CD4-positive, alpha-beta T cell treated with Interleukin-15 for 1 hour (primary cell): ENCODE measurements at places on chromosomes 12 and 14.

DNA sequence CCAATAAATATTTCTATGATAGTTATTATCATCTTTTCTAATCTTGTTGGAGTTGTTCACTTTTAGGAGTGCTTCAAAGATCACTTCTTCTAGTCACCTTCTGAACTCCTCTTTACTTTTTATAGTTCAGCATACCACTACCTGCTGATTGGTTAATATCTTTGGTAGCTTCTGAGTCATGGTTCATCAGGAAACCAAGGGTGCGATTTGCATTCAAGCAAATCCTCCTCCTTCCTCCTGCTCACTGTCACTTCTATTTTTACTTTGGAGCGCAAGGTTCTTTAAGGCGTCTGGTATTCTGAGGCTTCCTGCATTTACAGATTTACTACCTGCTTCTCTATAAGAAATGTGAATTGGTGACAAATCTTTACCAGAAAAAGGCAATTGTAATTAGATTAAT, 24.0 kb downstream of the SYT1 start:
- DNase-seq = no peak

DNA sequence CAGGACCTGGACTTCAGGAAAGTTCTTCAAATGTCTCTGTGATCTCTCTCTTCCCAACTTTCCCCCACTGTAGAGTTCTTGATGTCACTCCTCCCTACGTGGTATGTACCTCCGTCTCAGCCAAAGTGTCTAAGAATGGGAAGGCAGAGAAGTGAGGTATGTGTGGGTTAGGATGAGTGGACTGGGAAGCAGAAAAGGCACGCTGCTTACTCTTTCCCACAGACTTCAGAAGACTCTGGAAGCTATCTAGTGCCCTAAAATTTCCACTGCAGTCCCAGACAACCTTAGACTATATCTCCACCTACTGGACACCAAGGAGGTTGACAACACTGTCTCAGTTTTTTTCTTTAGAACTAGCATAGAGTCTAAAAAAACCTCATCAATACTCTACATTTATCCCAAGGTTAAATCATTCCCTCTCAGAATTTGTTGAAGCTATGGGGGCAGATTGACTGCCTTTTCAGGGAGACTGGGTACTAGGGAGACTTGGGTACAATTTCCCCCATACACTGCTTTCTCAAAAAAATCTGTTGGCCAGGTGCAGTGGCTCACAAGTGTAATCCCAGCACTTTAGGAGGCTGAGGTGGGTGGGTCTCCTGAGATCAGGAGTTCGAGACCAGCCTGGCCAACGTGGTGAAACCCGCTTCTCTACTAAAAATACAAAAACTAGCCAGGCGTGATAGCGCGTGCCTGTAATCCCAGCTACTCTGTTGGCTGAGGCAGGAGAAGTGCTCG, 20.6 kb upstream of the ITGA5 start:
- no peak for DNase-seq

- no peak for DNase-seq
Observed at GRCh38 chr12:123113026-123113425, 37.9 kb downstream of the PITPNM2 start.

GRCh38 chr12:91920276-91920675, 225.4 kb downstream of the BTG1 start:
- no peak for DNase-seq

DNA sequence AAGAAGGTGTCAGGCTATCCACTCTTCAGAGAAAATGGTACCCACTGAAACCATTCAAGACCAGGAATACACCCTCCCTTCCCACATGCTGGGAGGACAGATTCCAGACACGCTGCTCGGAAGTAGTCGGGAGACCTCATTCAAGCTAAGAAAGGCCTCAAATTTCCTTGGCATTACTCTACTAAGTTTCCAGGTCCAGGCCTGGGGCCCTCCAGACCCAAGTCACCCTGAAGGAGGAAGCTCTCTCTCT, 27.1 kb upstream of the RPLP0 start:
- no peak for DNase-seq

DNA sequence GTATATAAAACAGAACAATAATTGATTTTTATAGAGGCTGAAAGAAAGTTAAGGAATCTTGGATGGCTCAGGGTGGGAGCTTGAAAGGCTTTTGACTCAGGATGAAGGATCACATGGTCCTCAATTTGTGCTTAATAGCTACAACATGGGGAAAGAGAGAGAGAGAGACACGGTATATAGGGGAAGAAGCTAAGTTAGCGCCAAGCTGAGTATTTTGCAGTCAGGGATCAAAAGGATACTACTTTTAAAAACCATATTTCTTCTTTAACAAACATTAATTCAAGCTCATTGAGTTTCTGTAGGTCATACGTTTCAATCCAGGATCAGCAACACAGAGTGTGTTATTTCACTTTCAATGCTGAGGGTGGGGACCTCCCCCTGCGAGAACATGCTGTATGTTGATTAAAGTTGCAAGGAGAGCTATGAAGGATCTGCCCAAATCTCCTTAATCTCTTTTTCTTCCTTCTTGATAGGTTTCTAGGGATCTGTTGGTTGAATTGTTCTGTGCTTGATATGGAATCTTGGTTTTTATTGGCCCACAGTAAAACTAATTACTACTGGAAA, 133.1 kb upstream of the NUDT4 start:
- no peak for DNase-seq

DNA sequence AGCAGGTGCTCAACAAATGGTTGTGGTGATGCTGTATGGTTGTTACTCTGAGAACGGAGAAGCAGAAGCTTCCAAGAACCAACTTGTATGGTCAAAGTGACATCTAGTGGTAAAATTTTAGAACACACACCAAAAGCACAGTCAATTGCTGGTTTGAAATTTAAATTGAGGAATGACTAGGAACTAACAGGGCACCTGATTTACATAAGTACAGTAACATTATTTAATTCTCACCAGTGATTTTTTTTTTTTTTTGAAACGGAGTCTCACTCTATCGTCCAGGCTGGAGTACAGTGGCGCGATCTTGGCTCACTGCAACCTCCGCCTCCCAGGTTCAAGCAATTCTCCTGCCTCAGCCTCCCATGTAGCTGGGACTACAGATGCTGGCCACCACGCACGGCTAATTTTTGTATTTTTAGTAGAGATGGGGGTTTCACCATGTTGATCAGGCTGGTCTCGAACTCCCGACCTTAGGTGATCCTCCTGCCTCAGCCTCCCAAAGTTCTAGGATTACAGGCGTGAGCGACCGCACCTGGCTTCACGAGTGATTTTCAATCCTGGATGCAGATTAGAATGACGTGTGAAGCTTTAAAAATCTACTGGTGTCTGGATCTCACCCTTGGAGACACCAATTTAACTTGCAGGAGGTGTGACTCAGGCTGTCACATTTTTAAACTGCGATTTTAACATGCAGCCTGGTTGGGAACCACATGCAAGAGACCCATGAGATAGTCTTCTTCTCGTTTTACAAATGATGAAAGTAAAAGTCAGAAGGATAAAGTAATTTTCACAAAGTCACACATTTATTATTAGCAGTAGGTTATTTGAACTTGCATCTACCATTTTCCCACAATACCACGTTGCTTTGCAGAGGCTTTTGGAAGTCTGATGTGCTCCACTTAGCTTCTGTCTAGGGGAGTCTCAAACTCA, 14.1 kb upstream of the NUMB start:
- no peak for DNase-seq

DNA sequence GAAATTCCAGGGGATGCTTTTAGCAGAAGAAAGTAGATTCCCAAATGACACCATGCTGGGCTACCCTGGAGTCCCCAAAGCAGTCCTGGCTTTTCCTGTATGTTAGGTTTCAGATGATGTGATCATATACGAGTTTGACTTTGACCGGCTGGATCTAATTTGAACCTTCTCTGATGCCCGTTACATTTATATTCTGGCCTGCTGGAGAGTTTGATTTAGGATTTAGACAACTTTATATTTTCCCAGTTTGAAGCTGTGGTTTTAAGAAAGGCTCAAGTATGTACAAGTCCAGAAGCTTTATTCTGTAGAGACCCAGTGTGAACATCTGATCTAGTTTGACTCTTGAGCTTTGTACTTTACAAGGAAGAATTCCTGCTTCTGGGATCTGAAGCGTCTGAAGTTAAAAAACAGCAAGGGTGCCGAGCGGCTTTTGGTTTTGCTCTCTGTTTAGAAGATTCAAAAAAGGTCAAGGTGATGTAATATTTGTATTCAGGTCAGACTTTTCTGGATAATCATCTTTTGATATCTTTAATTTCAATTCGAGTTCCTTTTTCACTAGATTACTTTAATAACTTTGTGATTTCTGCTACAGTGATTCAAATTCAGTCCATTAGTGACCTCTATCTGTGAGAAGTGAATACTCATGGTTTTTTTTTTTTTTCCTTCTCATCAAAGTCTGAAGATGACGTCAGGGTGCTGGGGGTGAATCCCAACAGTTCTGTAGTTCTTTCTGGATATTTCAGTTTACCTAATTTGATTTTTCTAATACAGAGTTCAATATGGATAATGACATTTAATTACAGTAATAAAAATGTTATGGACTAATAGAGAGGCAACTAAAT, 6.3 kb downstream of the FLRT2 start:
- DNase-seq = no peak

DNA sequence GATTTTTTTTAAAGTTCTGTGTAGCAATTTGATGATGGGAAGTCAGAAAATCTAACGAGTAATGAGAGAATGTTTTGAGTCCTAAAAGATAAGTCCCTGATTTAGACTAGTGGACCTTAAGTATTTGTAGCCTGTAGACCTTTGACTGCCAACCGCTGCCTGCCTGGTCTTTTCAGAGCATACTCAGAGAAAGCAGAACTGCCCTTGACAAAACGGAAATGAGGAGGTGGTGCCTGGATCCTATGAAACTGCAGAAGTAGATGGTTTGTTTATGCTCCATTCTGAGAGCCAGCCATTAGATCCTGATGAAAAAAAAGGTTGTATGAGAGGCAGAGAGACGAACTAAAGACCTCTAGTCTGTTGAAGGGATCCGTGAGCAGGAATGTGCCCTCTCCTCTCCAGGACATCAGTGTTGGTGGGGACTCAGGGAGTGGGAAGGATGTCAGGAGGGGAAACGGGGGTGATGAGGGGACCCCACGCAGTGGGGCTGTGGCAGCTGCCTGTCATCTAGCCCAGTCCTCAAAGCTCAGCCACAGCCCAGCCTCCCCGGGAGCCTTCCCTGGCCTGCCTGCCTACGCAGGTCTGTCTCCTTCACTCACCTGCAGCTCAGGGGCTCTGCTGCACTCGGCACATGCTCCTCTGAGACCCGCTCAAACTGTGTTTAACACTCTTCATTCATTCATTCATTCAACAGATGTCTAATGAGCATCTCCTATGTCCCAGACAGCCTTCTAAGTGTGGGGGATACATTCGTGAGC, 447.5 kb downstream of the AACS start:
- DNase-seq = no peak

DNA sequence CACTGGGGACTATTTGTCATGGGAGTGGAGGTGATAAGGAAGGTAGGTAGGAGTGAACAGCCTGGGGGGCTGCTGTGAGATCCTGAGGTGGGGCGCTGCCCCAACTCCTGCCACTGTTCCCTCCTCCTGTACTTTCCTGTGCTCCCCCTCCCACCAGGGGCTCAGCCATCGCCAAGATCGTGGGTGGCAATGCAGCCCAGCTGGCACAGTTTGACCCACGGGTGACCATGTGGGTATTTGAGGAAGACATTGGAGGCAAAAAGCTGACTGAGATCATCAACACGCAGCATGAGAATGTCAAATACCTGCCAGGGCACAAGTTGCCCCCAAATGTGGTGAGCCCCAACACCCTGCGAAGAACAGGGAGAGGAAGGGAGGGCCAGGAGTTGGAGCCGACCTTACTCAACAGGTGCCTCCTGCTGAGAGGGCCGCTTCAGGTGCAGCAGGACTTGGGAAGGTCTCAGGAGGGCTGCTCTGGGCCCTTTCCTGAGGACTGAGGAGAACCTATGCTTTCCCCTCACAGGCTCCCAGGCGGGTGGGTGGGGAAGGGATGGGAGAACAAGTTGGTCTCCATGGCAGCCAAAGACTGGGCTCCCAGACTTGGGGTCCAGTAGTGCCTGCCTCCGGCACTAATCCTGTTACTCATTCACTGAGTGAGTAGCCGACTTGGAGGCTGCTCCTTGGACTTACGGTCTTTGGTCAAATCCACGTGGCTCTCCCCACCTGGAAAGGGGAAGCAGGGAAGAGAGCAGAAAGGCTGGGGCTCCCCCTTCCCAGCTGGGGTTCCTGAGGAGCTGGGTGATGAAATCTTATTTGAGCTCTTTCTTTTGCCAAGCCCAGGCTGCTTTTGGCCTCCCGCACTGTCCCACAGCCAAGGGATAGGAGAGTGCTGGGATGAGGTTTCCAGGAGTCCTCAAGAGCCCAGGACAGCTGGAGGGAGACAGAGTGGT, 884 bp downstream of the GPD1 start:
- no peak for DNase-seq

- no peak for DNase-seq
Observed at GRCh38 chr12:47328831-47329545, 249.2 kb upstream of the AMIGO2 start.

- DNase-seq = no peak
Observed at GRCh38 chr12:32917094-32917611, 20.6 kb upstream of the PKP2 start.

DNA sequence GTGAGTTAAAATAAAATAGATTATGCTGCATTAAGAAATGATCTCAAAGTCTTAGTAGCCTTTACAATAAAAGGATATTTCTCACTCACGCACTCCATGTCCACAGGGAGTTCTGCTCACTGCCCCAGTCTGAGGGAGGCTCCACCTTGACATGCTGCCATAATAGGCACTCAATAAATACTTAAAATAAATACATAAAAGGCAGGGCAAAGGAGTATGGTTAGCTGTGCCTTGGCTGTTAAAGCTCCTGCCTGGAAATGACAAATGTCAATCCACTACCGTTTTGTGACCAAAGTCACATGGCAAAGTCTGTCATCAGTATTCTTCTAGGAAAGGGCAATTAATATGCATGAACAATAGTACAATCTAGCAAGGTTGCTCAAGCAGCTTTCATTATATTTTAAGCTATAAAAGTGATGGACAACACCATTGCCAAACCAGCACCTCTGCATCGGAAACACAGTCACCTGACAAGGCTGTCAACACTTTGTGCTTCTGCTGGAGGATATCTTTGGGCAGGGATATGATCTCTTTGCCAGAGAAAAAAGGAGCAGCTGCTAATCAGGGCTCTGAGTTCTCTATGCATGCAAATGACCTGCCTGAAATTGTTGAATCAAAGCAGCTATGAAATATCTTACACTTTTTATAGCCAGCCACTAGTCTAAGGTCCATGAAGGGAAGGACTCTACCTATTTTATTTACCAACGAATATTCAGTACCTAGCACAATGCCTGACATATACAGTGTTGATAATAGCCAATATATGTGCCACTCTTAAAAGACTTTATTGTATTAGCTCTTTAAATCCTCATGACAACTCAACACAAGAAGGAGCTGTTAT, 90.1 kb downstream of the PTPRR start:
- no peak for DNase-seq

DNA sequence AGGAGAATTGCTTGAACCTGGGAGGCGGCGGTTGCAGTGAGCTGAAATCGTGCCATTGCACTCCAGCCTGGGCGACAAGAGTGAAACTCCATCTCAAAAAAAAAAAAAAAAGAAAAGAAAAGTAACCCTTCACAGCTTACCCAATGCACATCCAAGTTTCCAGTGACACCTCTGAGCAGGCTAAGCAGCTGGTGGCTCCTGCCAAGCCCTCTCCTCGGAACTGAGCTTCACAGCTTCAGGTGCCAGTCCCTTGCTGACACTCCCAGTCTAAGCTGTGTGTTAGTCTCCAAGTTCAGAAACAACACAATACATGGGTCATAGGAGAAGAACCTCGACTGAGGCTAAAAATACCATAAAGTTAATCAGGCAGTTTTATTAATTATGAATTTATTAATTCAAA, 7.9 kb downstream of the CD9 start:
- DNase-seq = no peak
